ENCODE measurements at places on chromosomes 6 and 20.

- peak; percentile 31 for DNase-seq
- no peak overlapping the region for H3K4me3 ChIP-seq
- peaks cover 10% of the 10 kb centered on the region for H3K27me3 ChIP-seq
- H3K4me1 ChIP-seq = no peaks in the 10 kb centered on the region
- H3K27ac ChIP-seq = no peak overlapping the region
Measured at GRCh38 chr20:40741507-40742106, 52.6 kb upstream of the MAFB start.

DNA sequence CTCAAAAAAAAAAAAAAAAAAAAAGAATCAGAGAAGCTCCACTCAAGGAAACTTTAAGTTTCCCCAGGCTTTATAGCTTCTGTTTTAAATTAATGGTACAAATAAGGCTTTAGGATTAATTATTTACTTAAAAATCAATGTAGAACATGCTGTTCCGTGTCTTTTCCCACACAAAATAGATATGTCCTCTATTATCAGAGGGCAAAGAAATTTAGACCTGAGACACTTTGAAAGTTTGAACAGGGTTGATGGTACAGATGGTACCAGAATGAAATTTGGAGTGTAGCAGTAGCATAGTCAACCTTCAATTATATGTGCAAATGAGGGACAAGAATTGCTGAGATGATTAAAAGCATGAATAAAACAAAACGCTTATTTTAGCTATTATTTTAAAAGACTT lies 32.2 kb upstream of the REV3L start:
- H3K4me1 ChIP-seq = peaks cover 8% of the 10 kb centered on the region
- H3K4me3 ChIP-seq = no peak overlapping the region
- H3K27me3 ChIP-seq = no peaks in the 10 kb centered on the region
- no peak overlapping the region for H3K27ac ChIP-seq

DNA sequence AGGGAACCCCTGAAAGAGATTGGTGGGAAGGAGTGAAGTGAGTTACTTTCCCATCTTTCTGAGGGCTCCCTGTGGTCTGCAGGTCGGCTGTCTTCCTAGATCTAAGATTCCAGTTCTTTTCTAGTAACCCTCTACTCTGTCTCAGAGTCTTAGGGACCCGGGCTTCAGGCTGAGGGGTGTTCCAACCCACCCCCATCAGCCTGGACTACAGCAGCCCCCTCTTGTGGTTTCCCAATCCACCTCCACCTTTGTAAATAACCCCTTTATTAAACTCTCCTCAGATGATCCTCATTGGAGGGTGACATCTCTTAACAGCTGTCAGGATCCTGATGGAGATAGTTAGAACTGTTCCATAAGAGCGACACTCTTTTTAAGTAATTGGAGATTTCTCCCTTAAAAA lies 300.4 kb downstream of the LRFN2 start:
- no peak for DNase-seq
- H3K27me3 ChIP-seq = peaks cover 40% of the 10 kb centered on the region
- no peak overlapping the region for H3K4me3 ChIP-seq
- no peaks in the 10 kb centered on the region for H3K4me1 ChIP-seq

DNA sequence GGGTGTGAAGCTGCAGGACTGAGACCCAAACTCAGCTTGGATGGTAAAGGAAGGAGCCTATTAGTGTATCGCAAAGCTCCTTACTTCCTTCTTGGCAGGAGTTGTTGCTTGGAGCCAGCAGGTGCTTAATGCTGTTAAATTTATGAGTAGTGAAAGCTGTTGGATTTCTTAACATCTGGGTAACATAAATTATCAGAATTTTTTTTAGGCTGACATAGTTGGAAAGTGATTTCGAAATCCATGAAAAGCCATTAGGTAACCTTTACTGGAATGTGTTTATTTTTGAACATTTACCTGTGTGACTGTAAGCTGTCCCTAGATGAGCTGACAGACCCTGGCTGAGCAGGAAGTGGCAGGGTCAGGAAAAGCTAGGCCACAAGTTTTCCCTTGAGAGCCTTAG lies 470.4 kb upstream of the SLC35B3 start:
- DNase-seq = no peak
- H3K36me3 ChIP-seq = no peaks in the 10 kb centered on the region
- no peak overlapping the region for H3K4me3 ChIP-seq
- H3K4me1 ChIP-seq = no peaks in the 10 kb centered on the region
- no peak overlapping the region for H3K27ac ChIP-seq

GRCh38 chr6:82245376-82245775 lies 2.2 kb downstream of the IBTK start:
- peak overlapping the region; percentile 47 for H3K4me3 ChIP-seq
- H3K4me1 ChIP-seq = peaks cover 42% of the 10 kb centered on the region
- no peak for DNase-seq
- H3K27ac ChIP-seq = no peak overlapping the region
- no peaks in the 10 kb centered on the region for H3K27me3 ChIP-seq

DNA sequence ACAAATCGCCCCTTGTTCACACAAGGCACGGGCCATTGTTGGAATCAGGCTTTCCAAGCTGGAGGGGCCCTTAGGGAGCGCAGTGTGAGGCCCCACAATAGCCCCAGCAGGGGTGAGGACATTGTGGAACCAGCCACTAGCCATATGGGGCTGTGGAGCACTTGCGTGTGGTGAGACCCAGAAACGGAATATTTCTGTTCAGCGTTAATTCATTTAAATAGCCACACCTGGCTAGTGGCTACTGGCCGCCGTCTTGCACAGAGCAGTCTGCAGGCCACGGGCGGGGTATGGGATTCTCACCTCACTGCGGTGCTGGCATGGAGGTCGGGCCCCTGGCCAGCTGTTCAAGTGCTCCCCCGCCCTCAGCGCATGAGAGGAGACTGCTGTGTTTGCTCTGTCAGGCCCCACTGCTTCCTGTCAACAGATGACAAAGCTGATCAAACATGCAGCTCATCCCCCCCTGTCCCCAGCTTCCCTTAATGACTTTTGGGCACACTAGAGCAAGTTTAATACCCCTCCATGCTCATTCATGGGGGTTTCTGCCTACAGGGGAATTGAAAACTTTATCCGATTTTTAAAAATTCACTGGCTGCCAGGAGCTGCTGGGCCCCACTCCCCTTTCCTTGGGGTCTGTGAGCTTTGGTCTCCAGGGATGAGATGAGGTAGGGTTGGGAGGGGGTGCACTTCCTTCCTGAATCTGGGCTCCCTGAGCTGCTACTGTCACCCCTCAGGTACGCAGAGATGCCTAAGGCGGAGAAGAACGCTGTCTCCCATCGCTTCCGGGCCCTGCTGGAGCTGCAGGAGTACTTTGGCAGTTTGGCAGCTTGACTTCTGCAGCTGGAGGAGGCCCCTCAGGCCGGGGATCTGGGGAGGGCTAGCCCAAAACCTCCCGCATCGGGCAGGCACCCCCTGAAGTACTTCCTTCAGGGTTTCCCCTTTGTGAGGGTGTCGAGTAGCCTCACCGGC lies 13.6 kb downstream of the ITPA start:
- H3K27ac ChIP-seq = no peak overlapping the region
- H3K36me3 ChIP-seq = peaks cover 28% of the 10 kb centered on the region
- no peak for DNase-seq
- H3K4me3 ChIP-seq = no peak overlapping the region
